Stimulated activated CD8-positive, alpha-beta memory T cell treated with anti-CD3 and anti-CD28 coated beads, Interleukin-2, amount 100 ng/mL, for 1 hour (primary cell): ENCODE measurements at places on chromosomes 13 and 19.
A peak's percentile ranks its signal among the peaks of the same experiment; 100 is the strongest.

GRCh38 chr19:43754253-43754502 lies 584 bp downstream of the SMG9 start:
- no peak for DNase-seq

DNA sequence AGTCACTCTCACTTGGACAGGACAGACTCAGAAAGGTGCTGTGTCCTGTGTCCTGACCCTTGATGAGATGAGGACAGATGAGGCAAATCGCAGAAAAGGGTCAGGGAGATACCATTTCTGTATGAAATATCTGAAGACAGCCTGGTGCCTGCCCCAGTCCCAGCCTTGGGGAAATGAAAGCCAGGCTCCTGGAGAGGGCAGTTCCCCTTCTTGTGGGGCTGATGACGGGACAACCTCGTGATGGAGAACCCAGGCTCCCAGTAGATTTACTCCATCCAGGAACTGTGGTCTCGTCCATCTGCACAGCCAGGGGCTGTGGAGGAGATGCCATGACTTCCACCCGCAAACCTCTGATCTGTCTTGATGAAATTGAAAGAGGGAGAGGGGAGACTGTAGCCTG lies 13.8 kb downstream of the LILRB1 start:
- DNase-seq = no peak

GRCh38 chr13:43876366-43876765 lies 3.2 kb downstream of the CCDC122 start:
- no peak for DNase-seq

- DNase-seq = no peak
These were observed 111.4 kb downstream of the CCNA1 start for GRCh38 chr13:36543671-36544070.

DNA sequence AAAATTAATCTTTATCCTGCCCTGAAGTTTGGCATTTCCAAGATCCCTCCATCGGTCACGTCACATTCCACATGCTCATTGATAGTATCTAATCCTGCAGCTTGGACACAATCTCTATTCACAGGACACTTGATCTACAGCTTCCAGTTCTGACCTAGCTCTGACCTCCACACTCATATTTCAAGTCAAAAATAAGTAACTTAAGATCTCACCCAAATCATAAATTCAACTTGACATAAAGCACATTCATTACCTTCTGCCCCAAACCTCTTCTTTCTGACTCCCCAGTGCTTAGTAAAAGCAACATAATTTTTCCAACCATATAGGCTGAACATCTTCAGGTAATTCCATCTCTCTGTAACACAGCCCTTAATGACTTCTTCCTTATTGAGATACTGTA lies 880.2 kb downstream of the PCDH9 start:
- DNase-seq = no peak

DNA sequence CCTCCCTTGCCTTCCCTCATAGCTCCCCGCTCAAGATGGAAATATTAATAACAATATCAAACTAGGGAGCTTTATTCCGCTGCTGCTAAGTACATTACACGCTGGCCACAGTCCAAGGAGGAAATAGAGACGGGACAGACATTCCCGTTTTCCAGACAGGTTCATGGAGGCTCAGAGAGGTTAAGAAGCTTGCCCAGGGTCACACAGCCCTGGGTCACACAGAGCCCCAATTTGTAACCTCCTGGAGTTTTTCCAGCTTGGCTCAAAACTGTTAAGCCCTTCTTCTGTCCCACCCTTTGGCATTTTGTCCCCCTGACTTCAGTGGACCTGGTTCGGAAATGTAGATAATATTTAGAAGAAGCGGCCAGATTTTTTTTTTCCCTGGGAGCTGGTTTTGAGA lies 2.0 kb downstream of the BICRA start:
- no peak for DNase-seq

DNA sequence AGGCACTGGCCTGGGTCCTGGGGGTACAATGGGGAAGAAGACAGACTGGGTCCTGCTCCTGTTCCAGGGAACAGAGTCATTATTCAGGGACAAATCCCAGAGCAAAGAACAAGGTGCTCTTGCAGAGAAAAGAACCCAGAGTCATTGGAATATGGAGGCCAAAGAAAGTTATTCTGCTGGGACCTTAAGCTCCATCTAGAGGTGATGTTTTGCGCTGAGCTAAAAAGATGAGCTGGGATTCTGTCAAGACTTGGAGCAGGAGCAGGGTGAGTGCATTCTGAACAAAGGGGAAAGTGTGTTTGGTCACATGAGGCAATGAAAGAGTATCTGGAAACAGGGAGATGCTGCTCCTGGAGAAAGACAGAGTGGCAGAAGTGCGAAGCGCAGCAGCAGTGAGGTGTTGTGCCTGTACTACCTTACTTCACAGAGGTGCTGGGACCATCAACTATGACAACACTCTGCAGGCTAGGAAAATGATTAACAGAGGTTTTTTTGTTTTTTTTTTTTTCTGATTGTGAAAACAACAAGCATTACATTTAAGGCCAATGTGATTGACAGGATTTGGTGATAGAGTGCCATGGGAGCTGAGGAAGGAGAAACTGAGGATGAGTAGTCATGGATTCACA lies 95.3 kb upstream of the TNFSF11 start:
- no peak for DNase-seq

DNA sequence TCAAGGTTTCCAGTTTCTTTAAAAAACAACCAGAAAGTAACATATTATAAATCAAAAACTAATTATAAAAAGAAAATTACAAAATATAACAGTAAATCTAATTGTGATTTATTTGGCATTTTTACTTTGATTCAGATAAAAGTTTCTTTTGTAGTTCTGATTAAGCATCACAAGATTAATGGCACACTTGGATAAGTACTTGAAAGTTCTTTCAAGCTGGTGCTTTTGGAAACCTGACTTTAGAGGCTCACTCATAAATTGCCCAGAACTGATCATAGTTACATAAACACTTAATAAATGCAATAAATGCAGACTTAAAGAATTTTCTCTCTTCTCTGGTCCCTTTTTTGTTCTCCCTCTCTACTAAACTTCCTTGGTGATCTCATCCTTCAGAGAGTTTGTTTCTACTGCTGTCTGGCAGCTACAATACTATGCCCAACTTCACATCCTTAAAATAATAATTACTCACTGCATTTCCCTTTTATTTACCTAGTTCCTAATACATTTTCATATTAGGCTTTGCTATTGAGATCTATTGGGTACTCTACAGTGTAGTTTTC lies 1417.0 kb downstream of the EFNB2 start:
- DNase-seq = no peak

DNA sequence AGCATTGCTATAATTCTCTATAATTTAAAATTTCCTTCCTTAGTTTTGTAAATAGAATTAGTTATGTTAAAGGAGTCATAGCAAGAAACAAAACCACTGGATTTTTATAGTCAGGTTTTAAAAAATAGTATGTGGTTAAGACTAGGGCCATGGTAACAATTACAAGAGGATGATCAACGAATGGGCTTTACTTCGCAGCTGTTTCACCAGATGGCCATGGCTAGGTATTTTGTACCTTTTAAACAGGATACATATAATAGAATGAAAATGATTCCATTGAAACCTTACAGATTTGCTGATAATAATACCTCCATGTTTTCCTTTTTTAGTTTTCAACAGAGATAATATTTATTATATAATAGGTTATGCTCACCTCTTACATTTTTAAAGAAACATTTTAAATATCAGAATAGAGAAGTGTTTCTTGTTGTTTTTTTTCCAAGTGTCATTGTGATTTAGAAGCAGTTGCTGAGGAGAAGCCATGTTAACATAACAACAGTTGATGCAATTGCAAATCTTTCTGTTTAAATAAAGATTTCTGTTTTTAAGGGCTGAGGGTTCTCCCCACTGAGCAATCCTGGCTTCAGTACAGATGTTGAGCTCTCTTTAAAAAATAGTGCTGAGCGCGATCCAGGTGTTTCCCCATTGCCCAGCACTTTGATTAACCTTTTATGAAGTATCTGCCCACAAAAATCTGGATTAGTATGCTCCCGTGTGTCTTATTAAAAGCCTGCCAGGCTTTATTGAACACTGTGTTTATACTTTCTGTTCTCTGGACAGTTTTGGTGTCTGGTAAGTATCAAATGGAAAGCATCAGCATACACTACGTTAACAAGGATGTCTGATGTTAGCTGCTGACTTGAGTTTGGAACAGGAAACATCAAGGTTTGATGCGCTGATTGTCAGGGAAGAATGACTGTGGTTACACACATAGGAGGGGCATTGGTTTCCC lies 205.3 kb downstream of the HS6ST3 start:
- no peak for DNase-seq

GRCh38 chr19:16594131-16594586 lies 21.9 kb upstream of the SLC35E1 start:
- DNase-seq = peak; percentile 19

- DNase-seq = no peak
These were observed 40.5 kb downstream of the DZIP1 start for GRCh38 chr13:95603887-95604555.

DNA sequence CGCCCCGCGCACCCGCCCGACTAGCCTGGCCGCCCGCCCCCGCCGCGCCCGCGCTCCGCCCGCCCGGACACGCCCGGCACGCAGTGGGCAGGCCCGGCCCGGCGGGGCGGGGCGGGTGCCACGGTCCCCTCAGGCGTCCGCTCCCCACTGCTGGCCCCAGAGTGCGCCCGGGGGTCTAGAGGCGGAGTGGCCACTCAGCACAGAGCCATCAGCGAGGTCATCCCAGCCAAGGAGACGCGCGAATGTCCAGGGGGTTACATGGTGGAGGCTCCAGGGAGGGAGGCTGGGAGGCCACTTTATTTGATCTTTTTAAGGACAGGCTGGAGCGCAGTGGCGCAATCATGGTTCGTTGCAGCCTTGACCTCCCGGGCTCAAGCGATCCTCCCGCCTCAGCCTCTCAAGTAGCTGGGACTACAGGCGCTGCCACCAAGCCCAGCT lies 236 bp upstream of the TINCR start:
- no peak for DNase-seq

GRCh38 chr19:44955505-44956439 lies 592 bp downstream of the CLPTM1 start:
- no peak for DNase-seq
